ENCODE measurements at places on chromosomes 3 and 15.

GRCh38 chr3:4749567-4750002, 229.7 kb upstream of the BHLHE40 start:
- no peak for DNase-seq

- no peak for DNase-seq
Observed at GRCh38 chr15:95558916-95559315, 771.6 kb upstream of the NR2F2 start.

GRCh38 chr3:3065876-3066275, 44.3 kb downstream of the IL5RA start:
- DNase-seq: no peak

- DNase-seq: peak; percentile 58
Observed at GRCh38 chr3:184176377-184177330, 2.0 kb downstream of the AP2M1 start.

GRCh38 chr3:100297784-100298183, 36.8 kb upstream of the NIT2 start:
- DNase-seq: no peak

DNA sequence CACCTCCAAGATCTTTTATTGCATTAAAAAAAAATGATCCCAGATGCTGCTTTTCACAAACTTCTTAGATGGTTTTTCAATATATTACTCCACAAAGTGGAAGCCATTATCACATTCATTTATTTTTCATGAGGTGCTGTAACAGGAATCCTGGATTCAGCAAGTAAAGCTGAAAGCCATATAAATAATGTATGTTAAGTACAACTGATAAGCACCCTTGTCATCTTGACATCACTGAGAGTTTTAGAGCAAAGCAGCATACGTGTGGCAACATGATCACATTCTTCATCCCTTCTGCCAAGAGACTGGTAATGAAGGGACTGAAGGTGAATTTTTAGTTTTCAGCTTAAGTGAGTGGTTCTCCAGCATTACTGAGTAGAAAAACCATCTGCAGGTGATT, 44.9 kb upstream of the LRRFIP2 start:
- no peak for DNase-seq

DNA sequence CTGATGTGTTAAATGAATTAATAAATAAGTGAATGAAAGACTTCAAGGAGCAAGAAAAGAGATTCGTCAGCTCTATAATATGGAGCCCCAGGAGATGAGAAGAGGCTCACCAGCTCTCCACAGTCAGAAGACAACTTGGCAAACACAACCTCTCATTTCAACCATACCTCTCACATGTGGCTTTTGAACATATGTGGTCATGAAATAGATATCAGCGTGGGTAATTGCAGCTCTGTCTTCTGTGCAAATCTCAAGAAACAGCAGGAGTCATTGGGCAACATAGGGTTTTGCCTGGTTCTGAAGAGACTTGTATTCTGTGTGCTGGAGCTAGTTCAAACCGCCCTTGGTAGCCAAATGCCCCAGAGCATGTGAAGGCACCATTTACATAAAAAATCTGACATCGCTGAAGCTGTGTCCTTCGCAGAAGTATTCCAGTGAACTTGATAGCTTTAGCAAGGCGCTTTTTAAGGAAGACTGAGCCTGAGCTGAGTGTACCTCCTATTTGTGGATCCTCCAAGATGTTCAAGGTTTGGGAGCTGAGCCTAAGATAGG, 8.4 kb downstream of the CX3CR1 start:
- DNase-seq: no peak

DNA sequence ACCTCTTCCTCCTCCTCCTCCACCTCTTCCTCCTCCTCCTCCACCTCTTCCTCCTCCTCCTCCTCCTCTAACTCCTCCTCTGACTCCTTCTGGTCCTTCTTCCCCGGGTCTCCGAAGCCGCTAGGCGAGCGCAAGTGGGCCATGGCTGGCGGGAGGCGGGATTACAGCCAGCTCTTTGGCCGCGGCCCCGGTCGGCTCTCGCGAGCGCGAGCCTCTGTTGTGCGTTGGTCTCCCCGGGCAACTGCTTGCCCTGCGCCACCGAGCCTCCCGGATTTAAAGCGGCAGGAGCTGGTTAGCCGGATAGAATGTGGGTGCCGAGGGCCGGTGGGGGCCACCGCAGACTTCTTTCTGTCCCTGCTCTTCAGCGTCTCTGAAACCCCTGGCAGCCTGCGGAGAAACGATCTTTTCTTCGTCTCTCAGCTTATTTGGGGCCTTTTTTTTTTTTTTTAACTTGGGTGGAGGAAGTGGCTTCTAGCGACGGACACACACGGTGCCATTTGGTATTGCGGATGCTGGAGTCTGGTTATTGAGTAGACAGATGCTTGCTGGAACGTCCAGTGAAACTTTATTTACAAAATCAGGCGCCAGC, at the start of gene ERICH6:
Gene ERICH6, minus strand, starts transcription at position 165 of the 589 bp plus-strand sequence. Its CDS starts 22 bp downstream, at position 143.
- peak; percentile 49 for DNase-seq

- no peak for DNase-seq
Observed at GRCh38 chr15:83657549-83657948, 3.6 kb downstream of the ADAMTSL3 start.

- DNase-seq: no peak
Observed at GRCh38 chr3:37450561-37450960, 276.2 kb upstream of the LRRFIP2 start.

- no peak for DNase-seq
Observed at GRCh38 chr3:123287962-123288302, 86.2 kb downstream of the SEC22A start.

DNA sequence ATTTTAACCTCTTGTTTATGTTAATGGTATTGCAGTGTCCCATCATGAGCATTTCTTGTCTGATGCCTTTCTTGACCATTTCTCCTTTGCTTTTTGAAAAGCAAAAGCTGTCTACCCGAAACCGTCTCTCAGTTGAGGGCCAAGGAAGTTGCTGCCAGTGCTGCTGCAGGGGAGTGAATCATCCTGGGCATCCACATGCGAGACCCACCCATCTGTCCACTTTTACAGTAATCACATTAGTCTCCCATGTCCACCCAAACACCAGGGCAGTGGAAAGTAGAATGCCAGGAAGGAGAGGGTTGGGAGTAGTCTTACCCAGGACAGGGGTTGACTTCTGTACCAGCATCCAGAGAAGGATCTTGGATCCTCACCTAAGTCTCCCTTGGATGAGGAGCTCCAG, 48.6 kb upstream of the TEX264 start:
- no peak for DNase-seq

DNA sequence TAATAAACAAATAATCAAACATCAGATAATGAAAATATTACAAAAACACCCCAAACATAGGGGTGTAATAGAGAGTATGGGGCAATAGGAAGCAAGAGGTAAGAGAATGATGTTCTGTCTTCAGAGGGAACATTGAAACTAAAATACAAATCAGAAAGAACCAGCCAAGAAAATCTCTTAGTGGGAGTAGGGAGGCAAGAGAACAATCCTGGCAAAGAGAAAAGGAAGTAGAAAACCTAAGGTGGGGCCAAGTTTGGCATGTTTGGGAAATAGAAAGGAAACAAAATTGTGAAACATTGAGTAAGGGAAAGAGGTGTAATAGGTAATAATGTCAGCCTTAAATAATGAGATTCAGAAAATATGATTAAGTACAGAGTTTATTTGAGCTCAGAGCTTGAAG, 467.1 kb downstream of the RBMS3 start:
- no peak for DNase-seq

- no peak for DNase-seq
Observed at GRCh38 chr3:37467761-37468160, 293.4 kb upstream of the LRRFIP2 start.

DNA sequence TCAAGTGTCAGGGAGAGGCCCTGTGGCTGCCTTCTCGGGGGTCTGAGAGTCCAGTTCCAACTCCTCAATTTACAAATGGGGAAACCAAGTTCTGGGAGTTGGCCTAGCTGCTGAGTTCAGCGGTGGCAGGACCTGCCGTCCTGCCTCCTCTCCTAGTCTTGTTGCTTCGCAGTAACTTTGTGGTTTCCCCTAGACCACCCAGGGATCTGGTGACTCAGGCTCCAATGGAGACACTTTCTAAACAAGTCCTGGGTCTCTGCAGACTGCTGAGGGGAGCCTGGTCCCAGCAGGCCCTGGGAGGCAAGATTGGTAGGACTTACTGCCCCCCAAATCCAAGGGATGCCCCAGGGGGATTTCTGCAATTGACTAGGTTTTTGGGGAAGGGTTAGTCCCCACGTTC, 83.6 kb downstream of the SMAD6 start:
- no peak for DNase-seq

DNA sequence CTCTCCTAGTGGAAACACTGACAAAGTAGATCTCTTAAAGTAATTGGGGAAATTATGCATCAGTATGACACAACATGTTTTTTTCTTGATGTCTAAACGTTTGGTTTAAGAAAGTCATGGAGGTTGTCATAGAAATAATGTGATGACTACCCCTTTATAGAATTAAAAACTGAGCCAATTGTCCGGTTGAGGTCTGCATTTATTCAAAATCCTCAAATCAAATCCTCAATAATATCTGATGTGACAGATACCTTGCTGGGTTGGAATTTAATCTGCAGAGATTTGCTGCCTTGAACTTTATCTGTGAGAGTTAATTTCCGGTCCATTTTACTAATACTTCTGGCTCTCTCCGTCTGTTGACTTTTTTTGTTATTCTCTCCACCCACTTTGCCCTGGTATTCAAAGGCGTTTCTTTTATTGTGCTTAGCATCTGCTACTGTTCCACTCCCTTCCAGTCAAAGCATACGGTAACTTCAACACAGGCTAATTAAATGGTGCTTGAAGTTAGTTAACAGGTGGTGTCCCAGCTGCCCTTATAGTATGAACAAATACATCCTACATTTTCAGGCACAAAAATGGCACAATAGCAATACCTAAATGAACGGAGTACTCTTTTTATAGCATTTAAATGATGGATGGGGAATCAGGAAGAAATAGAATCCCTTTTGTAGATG, 628.3 kb downstream of the ROBO1 start:
- no peak for DNase-seq

GRCh38 chr15:82597815-82598214, 49.3 kb downstream of the CPEB1 start:
- DNase-seq: no peak
